ENCODE measurements at places on chromosomes 11 and 22. TPM values are rescaled to one million over a fixed set of nuclear protein-coding genes. Genes with fewer than 3 reads are reported as not detected.

DNA sequence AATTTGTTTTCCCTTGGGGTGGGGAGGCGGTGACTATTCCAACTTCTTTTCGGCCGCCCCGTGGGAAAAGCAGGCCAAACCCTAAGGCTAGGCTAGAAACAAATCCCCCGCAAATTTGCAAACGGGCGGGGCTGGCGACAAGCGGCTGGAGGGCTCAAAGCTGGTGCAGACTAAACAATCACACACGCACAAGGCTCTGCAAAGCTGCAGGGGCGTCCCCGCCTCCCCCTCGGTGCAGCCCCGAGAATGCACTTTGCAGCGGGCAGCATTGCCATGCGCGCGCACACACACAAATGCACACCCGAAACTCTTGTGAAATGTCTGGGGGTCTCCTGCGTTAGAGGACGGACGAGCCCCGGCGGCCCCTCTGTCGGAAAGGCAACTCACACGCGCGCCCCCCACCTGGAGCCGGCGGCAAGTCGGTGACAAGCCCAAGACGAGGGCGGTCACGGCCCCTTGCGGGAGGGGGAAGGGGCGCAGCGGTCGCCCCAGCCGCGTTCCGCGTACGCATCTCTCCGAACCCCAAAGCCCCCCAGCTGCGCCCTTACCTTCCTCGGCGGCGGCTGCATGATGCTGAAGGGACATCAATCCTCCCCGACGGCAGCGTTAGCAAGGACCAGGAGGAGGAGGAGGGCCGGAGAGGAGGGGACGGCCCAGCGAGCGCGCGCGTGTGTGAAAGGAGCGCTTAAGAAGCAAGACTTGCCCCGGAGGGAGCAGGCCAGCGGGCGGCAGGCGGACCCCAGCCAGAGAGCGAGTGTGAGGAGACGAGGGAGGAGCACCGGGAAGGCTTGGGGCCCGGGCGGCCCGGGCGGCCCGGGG lies 600 bp downstream of the FCHSD2 start:
- DNase-seq: peak; percentile 88

- no peak for DNase-seq
These were observed 6.0 kb upstream of the TRIM34 start for GRCh38 chr11:5618807-5619206.

TMPRSS13 gene
- not detected for total RNA-seq

GRCh38 chr11:113477321-113477720 lies 2.1 kb upstream of the DRD2 start:
- DNase-seq: no peak

- DNase-seq: no peak
These were observed 255.9 kb downstream of the FAT3 start for GRCh38 chr11:92480499-92480898.

GRCh38 chr11:121446752-121447156 lies 5.4 kb upstream of the SORL1 start:
- DNase-seq: no peak
